ENCODE measurements at places on chromosomes 7 and 10.
A peak's percentile ranks its signal among the peaks of the same experiment; 100 is the strongest.

- peak; percentile 43 for DNase-seq
These were observed 42.8 kb downstream of the ARHGAP21 start for GRCh38 chr10:24680647-24681524.

GRCh38 chr10:69974551-69975155 is 78.0 kb upstream of the MACROH2A2 start:
- peak; percentile 93 for DNase-seq

- no peak for DNase-seq
These were observed 39.0 kb upstream of the TECTB start for GRCh38 chr10:112244197-112244596.

DNA sequence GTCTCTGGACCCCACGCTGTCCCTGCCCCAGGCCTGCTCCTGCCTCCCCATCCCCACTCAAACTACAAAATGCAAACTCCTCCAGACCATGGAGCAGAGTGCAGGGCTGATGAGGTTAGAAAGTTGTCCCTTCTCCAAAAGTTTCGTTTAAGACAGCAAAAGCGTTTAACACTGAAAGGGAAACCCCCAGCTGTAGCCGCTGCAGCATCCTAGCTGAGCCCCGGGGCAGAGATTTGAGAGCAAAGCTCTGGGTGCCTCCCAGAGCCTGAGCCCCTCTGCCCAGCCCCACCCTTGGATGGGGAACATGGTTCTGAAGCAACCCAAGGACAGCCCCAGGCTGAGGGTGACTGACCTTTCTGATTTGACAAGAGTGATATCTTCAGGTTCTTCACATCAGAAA is 52.8 kb upstream of the ENO4 start:
- DNase-seq = no peak

- peak; percentile 87 for DNase-seq
These were observed 96.8 kb downstream of the COL28A1 start for GRCh38 chr7:7438851-7439250.

DNA sequence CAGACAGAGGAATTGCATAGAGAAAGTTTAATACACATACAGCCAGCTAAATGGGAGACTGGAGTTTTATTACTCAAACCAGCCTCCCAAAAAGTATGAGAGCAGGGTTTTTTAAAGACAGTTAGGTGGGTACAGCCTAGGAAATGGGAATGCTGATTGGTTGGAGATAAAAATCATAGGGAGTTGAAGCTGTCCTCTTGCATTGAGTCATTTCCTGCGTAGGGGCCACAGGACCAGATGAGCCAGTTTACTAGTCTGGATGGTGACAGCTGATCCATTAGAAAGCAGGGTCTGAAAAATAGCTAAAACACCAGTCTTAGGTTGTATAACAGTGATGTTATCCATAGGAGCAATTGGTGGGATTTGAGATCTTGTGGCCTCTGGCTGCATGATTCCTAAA is 76.1 kb upstream of the POM121L12 start:
- DNase-seq = no peak

DNA sequence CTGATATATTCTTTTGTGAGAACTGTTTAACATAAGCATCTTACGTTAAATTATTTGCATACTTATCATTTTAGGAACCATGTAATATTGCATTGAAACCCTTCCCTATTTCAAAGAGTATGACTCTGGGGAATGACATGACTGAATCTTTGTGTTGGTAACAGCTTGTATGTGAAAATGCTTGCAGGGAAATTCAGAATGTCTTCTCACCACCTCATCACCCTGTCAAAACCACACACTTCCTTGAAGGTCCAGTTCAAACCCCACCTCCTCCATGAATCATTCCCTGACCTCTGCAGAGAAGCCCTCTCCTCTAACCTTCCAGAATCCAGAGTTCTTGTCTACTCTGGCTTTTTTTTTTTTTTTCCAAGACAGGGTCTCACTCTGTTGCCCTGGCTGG is 26.3 kb upstream of the NKX2-3 start:
- DNase-seq = no peak

DNA sequence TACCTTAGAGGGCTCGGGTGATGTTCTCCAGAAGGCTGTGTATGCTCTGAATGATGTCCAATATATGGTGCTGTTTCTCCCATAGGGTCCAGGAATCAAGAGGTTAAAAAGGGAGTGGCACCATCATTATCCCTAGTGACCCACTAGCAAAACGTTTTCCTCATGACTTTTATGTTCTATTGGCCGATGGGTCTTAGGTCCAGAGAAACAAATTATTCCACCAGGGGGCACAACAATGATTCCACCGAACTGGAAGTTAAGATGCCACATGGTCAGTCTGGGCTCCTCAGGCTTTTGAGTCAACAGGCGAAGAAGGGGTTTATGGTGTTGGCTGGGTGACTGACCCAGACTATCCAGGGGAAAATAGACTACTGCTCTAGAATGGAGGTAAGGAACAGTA is 256.1 kb downstream of the COBL start:
- DNase-seq = no peak

DNA sequence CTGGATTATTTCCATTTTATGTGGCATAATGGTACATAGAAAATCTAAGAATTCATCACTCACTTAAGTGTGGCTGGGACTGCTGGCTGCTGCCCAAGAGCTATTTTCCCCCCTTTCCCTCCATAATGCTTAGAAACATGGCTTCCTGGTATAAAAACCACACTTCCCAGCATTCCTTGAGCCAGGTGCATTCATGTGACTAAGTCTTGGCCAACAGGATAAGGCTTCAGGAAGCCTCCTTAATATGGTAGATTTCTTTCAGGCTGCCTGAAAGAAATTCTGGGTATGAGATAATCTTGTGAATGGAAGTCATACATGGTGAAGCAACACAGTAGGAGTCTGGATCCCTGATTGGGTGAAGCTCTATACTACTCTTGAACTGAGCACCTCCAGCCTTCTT is 178.0 kb downstream of the JAZF1 start:
- no peak for DNase-seq

GRCh38 chr10:96670786-96671185 is 49.5 kb downstream of the PIK3AP1 start:
- no peak for DNase-seq

- DNase-seq = no peak
These were observed 238.4 kb downstream of the EXOC4 start for GRCh38 chr7:133491201-133491691.

GRCh38 chr10:37496061-37496460 is 361.3 kb downstream of the ZNF248 start:
- DNase-seq = no peak

DNA sequence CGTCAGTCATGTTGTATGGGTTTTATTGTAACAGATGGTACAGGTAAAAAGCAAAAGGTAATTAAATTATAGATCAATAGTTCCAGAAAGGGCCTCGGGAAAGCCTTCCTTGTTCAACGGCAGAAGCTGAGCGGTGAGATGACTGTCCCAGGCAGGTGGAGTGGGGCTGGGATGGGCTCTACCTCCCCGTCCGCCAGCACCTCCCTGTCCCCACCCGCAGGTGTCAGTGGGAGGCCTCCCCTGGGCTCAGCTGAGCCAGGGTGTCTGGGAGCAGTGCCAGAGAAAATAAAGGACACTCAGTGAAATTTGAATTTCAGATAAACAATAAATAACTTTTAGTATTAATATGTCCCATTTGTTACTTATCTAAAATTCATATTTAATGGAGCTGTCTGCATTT is 58.9 kb downstream of the CLRN3 start:
- no peak for DNase-seq

- no peak for DNase-seq
These were observed 39.7 kb upstream of the CELF2 start for GRCh38 chr10:10977978-10978377.

GRCh38 chr10:36506697-36507496 is 618.5 kb upstream of the ANKRD30A start:
- DNase-seq = no peak

DNA sequence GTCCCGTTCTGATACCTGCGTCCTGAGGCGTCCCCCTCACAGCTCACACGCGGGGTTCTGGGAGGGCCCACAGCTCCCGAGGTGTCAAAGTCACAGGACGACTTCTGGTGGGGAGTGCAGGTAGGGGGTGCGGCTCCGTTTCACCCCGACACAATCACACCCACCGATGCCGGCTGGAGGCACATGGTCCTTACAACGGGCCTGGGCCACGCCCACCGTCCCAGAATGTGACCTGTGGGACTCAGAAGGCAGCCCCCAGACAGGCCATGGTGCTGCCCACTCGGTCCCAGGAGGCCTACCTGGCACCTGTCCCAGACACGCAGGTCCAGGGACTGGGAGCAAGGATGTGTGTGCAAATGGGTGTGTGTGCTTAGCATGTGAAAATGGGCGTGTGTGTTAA is 86.0 kb downstream of the UNCX start:
- no peak for DNase-seq

DNA sequence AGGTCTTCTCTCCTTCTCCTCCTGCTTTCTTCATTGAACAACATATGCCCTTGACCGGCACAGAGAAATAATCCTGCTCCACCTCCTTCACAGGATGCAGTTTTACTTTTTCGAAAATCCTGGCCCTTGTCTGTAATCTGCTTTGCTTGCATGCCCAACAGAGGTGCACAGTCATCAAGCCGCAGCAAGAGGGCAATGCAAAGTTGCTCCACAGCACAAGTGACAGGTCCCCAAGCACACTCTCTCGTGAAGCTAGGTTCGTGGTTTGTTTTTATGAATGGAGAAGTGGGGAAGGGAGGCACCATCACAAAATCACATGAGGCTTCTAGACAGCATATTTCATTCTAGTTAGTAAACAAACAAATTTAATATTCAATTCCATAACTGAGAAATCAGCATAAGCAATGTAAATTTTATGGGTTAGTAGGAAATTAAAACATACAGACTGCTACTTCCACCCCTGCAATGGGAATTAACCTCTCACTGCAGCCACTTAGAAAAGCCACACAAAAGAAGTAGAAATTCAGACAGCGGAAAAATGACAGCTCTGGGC is 178.8 kb downstream of the TPK1 start:
- no peak for DNase-seq

DNA sequence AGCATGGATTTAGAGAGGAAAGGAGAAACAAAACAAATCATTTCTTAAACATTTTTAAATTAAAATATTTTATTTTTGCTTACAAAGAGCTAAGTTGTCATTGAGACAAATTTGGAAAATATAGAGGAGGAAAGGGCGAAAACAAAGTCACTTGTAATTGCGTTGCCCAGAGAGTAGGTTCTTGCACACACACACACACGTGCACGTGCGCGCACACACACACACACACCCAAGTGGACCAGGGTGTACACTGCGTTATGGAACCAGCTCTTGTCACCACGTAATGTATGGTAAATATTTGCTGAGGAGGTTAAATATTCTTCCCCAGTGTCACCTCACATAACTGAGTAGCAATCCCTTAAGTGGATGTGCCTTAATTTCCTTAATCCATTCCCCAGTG is 21.6 kb downstream of the SHH start:
- no peak for DNase-seq

GRCh38 chr7:66627881-66628360 is 760 bp upstream of the KCTD7 start:
- no peak for DNase-seq

- no peak for DNase-seq
These were observed 9.2 kb downstream of the LHPP start for GRCh38 chr10:124470544-124471434.

GRCh38 chr10:13160934-13161856 is at the start of gene MCM10:
TSS of gene MCM10 (plus strand) at chr10:13161558. CDS start at chr10:13164203, 2,645 bp downstream.
- DNase-seq = peak; percentile 100

- DNase-seq = no peak
These were observed 296.2 kb downstream of the HTR7 start for GRCh38 chr10:90561666-90562065.
